NCI-H460 (cell line): ENCODE measurements at places on chromosomes 7 and 10. TPM values are rescaled to one million over a fixed set of nuclear protein-coding genes. Genes with fewer than 3 reads are reported as not detected.

EEPD1 gene
- total RNA-seq: 0.40 and 0.67 TPM in 2 replicates

PAX4 gene
- not detected in 2 replicates for total RNA-seq

LRRD1 gene
- not detected in 2 replicates for total RNA-seq

DRGX gene
- not detected in 2 replicates for total RNA-seq

HYAL4 gene
- not detected in 2 replicates for total RNA-seq

HTR5A gene
- not detected in 2 replicates for total RNA-seq

TIMM23 gene
- total RNA-seq: 73.2 and 85.9 TPM in 2 replicates

REPIN1 gene
- total RNA-seq: 104 and 111 TPM in 2 replicates

PRPS1L1 gene
- not detected in 2 replicates for total RNA-seq

ERVW-1 gene
- total RNA-seq: not detected in 2 replicates

ADRA2A gene
- not detected in 2 replicates for total RNA-seq

PTER gene
- total RNA-seq: 32.0 and 36.0 TPM in 2 replicates

RGR gene
- not detected in 2 replicates for total RNA-seq

WDR11 gene
- total RNA-seq: 76.9 and 77.6 TPM in 2 replicates

LIPF gene
- not detected in 2 replicates for total RNA-seq

MACC1 gene
- total RNA-seq: 6.4 and 9.4 TPM in 2 replicates

LRRC18 gene
- not detected in 2 replicates for total RNA-seq

TMEM196 gene
- not detected in 2 replicates for total RNA-seq

FAM237B gene
- not detected in 2 replicates for total RNA-seq

TSC22D4 gene
- 28.2 and 29.9 TPM in 2 replicates for total RNA-seq

IGF2BP3 gene
- 78.9 and 85.4 TPM in 2 replicates for total RNA-seq

C10orf105 gene
- total RNA-seq: not detected in 2 replicates

PARD3 gene
- total RNA-seq: 71.6 and 75.1 TPM in 2 replicates

ELOVL3 gene
- total RNA-seq: 0.20 TPM in 1 of 2 replicates, not detected in the other

TYW1B gene
- total RNA-seq: 0.89 and 1.2 TPM in 2 replicates

BHLHA15 gene
- 2.4 and 4.4 TPM in 2 replicates for total RNA-seq

DENND10 gene
- total RNA-seq: 69.0 and 71.1 TPM in 2 replicates
